ENCODE measurements at places on chromosomes 7 and 10.

DNA sequence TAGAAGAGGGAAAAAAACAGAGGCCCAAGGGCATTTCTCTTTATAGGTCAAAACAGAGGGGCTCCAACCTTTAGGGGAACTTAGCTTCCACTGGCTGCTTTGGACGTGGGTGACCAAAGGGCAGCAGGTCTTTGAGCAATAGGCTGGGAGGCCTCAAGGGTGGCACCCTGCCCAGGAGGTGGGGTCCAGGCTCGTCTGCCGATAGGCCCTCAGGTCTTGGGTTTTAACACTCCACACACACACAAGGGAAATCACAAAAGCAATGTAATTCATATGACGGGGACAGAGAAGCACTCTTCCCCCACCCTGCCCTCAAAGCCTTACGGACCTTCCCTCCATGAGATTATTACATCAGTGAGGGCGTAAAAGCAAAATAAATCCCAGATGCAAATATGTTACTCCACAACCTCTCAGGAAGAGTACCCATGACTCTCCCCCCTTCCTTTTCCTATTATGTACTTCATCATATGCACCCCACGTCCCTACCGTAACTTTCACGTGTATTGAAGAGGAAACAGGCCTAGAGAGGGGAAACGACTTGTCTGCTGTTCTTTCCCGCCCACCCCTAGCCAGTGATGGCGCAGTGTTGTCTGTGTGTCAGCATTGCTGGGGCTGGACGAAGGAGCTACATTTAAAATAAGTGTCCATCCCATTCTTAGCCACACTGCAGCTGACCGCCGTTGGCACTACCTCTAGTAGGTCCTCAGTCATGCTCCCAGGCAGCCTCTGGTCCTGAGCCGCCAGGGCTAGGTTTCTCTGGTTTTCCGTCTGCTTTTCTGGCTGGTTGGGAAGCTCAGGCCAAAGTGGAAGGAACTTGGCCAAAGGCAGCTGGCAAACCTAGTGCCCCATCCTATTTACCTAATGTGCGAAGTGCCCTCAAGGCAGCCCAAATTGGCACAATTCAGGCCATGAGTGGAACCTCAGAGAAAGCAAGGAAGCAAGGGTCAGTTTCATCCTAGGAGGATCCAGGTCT lies 2.1 kb downstream of the PCBD1 start:
- DNase-seq = no peak

DNA sequence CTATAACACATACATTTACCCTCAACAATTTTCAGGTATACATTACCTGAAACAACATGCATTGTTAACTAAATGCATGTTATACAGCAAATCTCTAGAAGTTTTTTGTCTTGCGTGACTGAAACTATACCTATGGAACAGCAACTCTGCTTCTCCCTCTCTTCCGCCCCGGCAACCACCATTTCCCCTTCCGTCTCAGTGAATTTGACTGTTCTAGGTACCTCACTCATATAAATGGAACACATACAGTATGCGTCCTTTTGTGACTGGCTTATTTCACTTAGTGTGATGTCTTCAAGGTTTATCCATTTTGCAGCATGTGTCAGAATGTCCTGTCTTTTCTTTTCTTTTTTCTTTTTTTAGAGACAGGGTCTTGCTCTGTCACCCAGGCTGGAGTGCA lies 22.5 kb downstream of the CALHM2 start:
- no peak for DNase-seq

DNA sequence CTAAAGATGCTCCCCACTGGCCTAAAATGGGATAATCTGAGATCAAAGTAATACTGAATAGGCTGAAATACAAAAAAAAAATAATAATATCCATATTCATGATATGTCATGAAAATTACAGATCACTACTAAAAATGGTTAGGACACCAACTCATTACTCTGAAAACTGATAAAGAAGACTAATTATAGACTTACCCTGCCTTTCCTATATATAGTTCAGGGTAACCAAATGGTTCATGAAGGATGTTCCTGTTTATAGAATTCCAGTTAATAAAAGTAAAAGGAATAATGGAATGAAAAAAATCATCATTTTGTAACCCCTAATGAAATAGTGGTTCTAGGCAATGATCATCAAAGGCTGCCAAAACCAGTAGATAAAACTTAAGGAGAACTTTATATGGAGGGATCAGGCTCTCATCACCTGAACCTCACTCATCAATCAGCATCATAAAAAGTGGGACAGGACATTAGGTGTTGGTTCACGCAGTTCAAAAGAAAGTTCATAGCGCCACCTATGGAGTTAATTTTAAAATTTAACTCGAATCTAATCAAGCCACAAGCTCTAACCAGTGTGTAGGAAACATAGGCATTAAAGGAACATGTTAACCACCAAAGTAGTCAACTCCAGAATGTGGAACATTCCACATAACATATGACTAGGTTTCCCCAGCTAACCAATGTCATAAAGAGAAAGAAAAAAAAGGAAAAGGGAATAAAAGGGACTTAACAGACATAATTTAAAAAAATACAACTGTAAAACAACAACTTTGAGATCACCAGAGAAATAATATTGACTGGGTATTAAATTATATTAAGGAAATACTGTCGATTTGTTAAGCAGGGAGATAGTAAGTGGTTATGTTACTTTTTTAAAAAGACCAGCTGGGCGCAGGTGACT lies 35.7 kb downstream of the P4HA1 start:
- no peak for DNase-seq

- no peak for DNase-seq
These were observed 1.3 kb downstream of the SNX10 start for GRCh38 chr7:26292768-26293560.

DNA sequence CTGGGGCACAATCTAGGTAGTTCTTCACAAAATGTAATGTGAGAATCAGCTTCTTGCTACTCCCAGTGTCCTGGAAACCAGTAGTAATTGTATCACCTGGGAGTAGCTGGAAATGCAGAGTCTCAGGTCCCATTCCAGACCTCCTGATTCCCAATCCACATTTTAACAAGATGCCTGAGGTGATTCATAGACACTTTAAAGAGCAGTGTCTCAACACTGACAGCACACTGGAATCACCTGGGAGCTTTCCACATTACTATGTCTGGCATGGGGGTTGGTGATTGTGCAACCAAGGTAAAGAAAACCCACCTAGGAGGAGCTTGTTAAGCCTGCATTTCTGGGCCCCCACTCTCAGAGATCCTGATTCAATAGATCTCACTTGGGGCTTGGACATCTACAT lies 11.1 kb downstream of the DPY19L1 start:
- no peak for DNase-seq

DNA sequence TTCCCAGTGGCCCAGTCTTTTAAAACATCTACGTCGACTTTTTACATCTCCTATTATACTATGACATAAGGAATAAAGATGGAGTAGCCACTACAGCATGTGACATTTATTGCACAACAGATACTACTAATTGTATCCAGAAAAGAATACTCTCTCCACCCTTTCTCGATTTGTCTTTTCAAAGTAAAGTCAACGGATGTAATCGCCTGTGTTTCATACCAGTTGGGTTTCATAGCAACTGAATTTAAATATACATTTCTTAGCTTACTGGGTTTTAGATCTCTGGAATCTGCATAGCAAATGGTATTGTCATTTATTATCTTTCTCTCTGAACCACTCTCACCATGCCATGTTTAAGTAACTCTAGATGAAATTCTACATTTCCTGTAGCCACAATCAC lies 86.4 kb upstream of the TRIL start:
- no peak for DNase-seq

DNA sequence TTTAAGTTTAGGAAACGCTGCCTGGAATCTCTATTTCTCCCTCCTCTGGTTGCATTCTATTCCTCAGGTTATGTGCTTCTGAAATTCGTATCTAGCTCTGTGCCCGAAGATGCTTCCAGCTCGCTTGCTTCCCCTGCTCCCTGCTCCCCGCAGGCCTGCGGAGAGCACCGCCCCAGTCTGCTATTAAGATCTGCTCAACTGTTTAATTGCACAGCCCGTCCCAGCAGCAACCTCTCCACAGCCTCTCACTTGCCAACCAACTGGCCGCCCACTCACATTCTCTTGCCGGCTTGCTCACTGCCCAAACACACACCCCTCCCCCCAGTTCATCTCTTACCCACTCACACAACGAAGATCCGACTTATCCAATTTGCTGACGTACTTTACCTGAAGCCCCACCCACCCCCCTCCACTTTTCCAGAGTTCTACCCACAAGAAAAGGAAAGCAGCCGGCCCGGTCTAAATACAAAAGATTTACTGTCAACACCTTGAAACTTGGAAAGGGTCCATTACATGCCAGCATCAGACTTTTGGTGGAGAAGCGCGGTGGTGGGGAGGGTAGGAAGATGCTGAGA lies 167.3 kb upstream of the KLF14 start:
- no peak for DNase-seq

DNA sequence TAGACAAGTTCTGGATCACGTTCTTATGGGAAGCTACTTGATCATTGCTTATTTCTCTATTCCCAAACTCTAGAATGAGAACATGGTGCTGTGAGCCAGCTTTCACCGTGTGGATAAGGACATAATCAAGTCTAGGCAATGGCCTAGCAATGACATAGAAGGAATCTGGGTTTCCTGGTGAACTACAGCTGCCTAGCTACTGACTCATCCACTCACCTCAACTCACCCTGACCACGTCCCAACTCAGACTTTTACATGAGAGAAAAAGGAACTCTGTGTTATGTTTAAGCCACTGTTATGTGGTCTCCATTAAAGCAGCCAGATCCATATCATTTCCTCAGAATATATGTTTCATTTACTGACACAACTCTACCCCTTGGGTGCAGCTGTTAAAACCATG lies 18.8 kb upstream of the MET start:
- no peak for DNase-seq

DNA sequence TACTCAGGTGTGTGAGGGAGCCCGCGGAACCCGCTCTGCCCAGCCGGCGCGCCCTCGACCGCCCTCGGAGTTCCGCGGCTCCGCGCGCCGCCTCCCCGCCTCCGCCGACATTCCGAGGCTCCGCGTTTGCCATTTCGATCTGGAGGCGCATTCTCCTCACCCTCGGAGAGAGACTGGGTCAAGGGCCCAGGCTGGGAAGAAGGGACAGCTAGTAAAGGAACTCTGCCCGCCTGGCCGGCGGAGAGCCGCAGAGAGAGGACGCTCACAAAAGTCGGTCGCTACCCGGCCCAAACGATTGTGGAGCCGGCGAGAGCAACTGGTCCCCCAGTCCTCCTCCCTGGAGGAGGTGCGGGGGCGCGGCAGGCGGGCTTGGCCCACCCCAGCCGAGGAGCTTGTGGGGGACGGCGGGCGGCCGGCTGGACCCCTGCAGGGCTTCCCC lies 74.5 kb upstream of the LEP start:
- no peak for DNase-seq

DNA sequence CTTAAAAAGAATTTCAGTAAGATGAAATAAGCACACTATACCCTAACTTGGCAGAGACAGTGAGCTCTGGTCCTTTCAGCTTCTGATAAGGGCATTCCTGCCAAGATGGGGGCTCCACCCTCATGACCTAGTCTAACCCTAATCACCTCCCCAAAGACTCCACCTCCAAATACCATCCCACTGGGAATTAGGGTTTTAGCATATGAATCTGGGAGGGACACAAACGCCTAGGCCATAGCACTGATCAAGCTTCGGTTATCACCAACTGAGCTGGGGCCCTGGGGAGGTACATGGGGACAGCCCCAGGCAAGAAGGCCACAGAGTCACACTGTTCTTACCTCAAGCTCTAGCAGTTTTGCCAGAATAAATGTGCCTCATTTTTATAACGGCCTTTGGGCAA lies 31.4 kb downstream of the PALS2 start:
- DNase-seq = no peak

- no peak for DNase-seq
These were observed 118.0 kb downstream of the NRF1 start for GRCh38 chr7:129729511-129729910.

DNA sequence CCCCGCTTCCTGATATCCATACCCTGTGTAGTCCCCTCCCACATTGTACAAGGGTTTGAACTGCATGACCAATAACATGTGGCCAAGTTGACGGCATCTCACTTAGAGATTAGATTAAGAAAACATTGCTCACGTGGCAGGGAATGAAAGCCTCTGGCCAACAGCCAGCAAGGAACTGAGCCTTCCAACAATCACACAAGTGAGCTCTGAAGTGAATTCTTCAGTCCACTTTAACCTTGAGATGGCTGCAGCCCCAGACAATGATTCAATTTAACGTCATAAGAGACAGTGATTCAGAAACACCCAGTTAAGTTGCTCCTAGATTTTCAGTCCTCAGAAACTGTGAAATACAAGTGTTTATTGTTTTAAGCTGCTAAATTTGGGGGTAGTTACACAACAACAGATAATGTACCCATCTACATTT lies 165.9 kb upstream of the PLXNA4 start:
- no peak for DNase-seq

DNA sequence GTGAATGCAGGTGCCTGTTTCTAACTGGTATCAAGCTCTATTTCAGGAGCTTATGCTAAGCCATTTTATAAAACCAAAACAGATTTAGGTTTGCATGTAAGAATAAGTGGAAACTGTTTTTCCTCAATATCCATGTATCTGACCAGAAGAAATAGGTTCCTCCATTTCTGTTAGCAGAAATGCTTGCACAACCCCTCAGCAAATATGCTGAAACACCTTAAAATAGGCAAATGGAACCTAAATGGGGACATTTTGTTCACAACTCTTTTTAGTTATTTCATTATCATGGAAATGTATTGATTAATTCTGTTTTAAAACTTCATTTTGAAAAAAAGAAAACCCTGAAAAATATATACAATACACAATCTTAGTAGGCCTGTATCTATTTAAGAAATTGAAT lies 8.9 kb upstream of the EEPD1 start:
- no peak for DNase-seq

GRCh38 chr7:96040250-96040772 lies 268.0 kb downstream of the DYNC1I1 start:
- no peak for DNase-seq

- DNase-seq = no peak
These were observed 34.5 kb upstream of the EBLN1 start for GRCh38 chr10:22252224-22252800.

DNA sequence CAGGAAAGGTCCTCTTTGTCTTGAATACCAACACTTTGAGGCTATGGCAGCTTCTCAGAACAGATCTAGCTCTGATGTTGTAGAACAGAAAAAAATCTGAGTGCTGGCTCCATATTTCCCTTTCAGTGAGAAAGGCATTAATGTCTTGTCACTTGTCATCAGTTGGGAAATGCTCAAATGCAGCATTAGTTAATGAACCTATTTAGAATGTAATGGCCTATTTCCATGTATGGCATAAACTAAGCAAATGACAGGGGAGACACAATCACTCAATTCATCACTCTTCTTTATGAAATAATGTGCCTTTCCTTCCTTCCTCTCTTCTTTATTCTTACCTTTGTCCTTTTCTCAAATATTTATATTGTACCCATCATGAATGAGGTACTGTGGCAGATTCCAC lies 5.0 kb upstream of the STAMBPL1 start:
- DNase-seq = no peak
